ENCODE measurements at places on chromosomes 1 and 21. TPM values are rescaled to one million over a fixed set of nuclear protein-coding genes. Genes with fewer than 3 reads are reported as not detected.

FAM151A gene
- not detected for total RNA-seq

GPR157 gene
- total RNA-seq: 3.9 TPM

CYP4A11 gene
- not detected for total RNA-seq

- no peak for DNase-seq
Observed at GRCh38 chr1:107467286-107467685, 326.4 kb downstream of the NTNG1 start.

DNA sequence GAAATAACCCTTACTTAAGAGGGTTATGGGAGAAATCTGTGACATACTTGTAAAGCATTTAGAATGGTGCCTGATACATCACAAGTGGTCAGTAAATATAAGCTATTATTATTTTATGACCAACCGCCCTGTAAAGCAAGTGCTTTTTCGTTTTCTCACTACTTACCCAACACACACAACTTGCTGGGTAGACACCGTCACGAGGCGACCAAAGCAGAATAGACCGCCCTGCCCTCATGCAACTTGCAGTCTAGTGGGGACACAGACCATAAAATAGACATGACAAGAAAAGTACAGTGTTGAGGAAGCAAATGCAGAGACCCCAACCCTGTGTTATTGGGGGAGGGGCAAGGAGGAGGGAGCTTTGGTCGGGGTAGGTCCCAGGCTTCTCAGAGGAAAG, 744 bp upstream of the IGSF3 start:
- no peak for DNase-seq

All from dermis microvascular lymphatic vessel endothelial cell (primary cell).